Vagina (tissue), 2 donors: ENCODE measurements at places on chromosomes 2 and 18. TPM values are rescaled to one million over a fixed set of nuclear protein-coding genes. Genes with fewer than 3 reads are reported as not detected.

Gene CRYGD
- total RNA-seq, result not detected

Gene GNAL
- 23.3 TPM for total RNA-seq

Gene METTL5
- 22.1 TPM for total RNA-seq

Gene C2orf49
- total RNA-seq, result 14.0 TPM

Gene IL1F10
- not detected for total RNA-seq

Gene DNAH6
- 0.49 TPM for total RNA-seq

Gene VAMP8
- total RNA-seq, result 46.2 TPM

Gene DES
- total RNA-seq, result 883 TPM

Gene FHOD3
- 5.6 TPM for total RNA-seq

Gene TBR1
- total RNA-seq, result not detected

Gene TNFRSF11A
- 3.9 TPM for total RNA-seq

Gene TEKT4
- total RNA-seq, result not detected

Gene RFX8
- total RNA-seq, result 1.2 TPM

Gene GATA6
- total RNA-seq, result 9.8 TPM

Gene KCNS3
- total RNA-seq, result 20.1 TPM

Gene TLX2
- 6.6 TPM for total RNA-seq

Gene PSD4
- total RNA-seq, result 39.0 TPM
